ENCODE measurements at places on chromosomes 1 and 21.

DNA sequence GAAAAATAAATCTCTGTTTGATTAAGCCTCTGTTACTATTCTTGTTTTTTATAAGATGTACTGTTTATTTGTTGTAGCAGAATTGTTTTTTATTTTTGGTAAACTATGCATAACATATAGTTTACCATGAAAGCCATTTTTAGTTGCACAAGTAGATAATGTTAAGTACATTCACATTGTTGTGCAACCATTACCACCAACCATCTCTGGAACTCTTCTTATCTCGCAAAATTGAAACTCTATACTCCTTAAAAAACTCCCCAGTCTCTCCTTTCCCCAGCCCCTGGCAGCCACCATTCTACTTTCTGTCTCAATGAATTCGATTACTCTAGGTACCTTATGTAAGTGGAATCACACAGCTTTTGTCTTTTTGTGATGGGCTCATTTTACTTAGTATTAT lies 27.4 kb upstream of the UHMK1 start:
- DNase-seq = no peak

DNA sequence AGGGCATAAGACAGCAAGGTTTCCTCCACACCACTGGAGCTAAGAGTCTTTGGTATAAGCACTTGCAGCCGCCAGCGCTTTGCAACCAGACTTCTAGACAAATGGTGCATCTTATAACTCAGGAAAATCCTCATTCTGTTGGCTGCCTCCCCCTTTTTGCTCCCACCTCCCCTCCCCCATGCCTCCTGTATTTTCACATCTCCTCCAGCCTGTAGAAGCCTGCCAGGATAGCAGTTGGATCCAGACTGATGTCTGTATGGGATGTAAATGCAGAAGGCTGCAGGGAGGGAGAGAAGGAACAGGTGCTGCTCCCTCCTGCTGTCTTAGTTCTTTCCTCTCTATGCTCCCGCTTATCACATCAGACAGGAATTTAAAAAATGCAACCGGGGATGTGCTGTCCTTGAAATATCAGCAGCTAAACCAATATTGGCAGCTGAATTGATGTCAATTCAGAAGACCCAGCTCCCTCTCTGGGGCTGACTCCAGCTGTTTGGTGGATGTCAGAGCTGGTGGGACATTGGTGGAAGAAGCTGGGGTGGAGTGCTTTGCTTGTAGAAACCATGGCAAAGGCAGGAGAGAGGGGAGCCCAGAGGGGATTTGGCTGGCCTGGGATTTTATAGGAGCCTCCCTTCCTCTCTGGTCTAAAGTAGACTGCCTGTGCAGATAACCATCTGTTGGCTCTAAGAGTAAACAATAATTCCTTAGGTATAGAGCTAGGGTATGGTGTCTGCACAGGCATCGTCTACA lies 53.5 kb downstream of the NFASC start:
- DNase-seq = no peak

- DNase-seq = no peak
Observed at GRCh38 chr1:66295803-66296202, 238.2 kb upstream of the SGIP1 start.

DNA sequence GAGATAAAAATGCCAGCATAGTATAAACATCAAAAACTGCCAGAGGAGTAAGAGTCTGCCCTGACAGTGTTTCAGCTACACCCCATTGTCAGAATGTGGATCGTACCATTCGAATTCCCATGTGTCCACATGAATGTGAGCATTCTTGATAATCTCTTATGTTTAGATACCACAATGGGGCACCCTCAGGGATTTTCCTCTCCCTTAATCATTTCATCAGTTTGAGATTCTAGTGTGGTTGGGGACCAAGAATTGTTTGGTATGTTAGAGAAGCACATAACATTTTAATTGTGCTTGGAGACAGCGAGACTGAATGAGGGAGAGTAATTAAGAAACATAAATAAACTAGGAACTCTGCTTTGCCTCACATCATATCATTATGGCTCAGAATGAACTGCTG lies 120.2 kb downstream of the ZC3H11B start:
- no peak for DNase-seq

DNA sequence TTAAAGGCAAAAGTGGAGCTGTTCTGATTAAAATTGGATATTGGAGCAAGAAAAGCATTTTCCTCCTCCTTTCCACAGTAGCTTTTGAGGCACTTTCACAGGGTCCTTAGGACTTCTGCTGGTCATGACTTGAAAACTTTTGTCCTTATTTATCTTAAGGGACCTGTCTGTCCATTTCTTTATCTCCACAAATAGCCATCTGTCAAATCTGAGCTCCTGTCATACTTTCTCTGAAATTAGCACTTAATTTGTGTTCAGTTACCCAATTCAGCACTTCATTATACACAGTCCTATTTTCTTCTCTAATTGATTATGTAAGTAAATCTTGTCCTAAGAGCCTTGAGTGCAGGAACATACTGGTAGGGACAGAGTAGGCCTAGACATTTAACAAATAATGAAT lies 9.8 kb downstream of the POU2F1 start:
- no peak for DNase-seq

DNA sequence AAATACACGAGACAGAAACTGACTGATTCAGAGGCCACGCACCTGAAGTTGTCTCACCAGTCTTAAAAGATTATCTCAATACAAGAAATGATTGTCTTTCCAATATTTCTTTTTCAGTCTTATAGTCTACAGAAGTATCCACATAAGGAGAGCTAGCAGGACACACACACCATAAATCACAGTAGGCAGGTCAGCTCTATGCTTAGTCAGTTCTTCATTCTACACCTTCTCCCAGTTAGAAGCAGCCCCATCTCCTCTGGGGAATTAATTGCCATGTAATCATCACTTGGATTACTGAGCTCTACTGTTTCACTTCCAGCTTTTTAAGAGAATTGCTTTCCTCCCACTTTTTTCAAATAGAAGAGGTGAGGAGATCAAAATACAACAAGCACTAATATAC lies 59.6 kb downstream of the SMYD3 start:
- DNase-seq = no peak

DNA sequence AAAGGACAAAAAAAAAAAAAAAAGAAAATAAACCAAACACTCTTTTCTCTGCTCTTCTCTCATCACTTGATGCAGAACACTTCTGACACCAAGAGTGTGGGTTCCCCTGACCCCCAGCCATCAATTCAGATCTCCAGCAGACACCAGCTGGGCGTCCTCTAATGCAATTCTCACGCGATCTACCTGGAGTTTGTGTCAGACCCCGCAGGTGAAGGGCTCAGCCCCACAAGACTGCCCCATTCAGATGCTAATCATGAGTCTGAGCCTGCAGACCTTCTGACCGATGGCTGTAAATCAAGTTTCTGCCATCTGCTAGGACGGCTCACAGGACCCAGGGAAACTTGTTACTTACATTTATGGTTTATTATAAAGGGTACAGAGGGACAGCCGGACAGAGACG lies 133.6 kb upstream of the C1orf174 start:
- no peak for DNase-seq

GRCh38 chr1:81387446-81387845 lies 413.3 kb upstream of the ADGRL2 start:
- no peak for DNase-seq

DNA sequence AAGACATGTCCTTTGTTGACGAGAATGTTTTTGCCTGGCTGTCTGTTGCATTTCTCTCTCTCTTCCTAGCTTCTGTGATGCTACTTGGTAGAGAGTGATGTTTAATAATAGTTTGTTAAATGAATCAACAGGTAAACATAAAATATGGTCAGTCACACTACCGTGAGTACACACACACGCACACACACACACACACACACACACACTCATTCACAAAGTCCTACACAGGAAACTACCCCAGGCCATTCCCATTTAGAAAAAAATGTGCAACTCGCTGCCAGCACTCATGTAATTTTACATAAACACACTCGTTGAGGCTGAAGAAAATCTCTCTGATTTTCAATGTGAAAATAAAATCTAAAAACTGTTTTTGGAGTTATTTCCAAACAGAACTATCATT lies 38.7 kb downstream of the RUNX1 start:
- no peak for DNase-seq

- DNase-seq = no peak
Observed at GRCh38 chr1:204410688-204411450, 748 bp downstream of the PPP1R15B start.

DNA sequence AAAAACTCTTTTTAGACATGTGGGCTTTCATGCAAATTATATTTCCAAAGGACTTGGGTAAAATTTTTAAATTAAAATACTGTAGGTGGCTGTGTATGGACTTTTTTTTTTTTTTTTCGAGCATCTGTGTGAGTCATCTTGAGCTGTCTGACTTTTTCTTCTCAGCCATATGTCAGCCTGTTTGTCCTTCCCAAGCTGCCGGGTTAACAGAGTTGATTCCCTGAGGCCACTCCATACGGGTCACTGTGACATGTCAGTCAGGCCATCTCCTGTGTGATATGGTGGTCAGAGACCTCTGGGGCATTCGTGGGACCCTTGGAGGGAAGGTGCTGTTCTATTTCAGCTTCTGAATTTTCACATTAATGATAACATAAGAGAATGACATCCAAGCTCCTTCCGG lies 148.3 kb downstream of the KCNJ6 start:
- DNase-seq = no peak
